LoVo (cell line): ENCODE measurements at places on chromosomes 7 and 10.

DNA sequence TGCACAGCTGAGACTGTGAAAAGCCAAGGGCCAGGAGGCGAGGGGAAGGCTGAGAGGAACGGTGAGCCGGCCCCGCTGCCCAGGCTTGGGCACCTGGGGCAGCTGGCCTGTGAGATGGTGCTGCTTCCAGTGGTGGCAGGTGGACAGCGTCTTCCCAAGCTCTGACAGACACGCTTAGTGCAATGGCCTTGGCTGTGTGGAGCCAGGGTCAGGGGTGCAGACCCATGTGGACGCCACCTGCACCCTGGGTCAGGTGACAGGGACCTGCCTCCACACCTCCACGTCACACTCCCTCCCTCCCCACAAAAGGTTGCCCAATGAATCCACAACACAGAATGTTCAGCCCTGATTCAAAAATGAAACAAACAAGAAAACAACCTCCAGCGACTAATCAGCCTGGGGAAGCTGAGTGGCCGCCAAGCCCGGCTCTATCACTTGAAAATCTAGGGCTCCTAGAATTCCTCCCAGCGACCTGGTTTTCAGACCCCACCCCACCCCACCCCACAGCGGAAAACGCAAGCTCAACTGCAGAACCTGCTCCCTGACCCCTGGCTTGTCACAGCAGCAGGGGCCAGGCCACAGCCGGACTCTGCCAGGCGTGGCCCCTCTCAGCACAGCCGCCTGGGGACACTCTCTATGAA is 54.3 kb downstream of the PRKAG2 start:
- DNase-seq = no peak

DNA sequence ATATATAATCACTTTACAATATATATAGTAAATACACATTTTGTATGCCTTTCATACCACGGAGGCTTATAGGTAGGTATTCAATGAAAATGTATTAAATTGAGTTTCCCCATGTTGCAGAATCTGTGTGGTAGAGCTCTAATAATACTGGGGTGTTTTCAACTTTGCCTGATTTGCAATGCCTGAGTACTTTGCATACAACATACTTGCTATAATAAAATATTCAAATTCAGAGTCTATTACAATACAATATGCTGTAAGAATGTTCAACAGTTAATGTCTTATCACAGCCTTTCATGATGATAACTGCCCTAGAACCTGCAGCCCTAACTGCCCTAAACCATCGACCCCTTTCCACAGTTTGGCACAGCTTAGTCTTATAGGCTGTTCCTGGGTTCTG is 114.6 kb downstream of the DGKI start:
- DNase-seq = no peak

- no peak for DNase-seq
Measured at GRCh38 chr10:5600908-5601307, 65.5 kb downstream of the ASB13 start.

DNA sequence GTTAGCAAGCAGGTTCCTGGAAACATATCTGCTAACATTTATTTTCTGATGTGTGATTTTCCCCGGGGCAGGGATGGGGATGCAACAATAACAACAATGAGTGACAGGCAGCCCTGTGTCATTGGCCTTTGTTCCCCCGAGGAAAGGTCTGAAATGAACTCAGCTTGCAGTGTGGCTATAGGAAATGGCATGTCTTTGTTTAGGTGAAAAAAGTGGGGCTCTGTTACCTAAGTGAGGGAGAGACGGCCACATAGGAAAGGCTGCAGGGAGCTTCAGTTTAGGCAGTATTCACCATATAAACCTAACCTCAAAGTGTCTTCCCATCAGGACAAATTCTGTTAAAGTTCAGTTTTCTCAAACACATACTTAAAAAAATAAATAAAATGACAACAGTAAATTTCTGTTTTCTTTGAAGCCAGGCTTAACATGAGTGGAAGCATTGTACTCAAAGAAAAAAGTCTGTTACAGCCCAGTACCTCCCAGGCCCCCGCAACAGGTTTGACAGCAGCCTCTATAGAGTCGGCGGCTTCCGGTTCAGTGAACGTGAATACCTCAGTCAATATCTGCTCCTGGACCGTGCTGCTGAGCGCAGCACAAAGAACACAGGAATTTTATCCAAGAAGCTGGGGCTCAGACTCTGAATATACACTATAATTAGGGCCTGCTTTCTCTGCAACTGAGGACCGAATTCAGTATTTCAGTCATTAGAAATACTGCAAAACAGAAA is 168.3 kb downstream of the GLI3 start:
- no peak for DNase-seq

- DNase-seq = no peak
Measured at GRCh38 chr7:3243256-3243655, 57.8 kb upstream of the SDK1 start.
